Tongue (tissue), 3 donors: ENCODE measurements at places on chromosomes 5 and 9. TPM values are rescaled to one million over a fixed set of nuclear protein-coding genes. Genes with fewer than 3 reads are reported as not detected.

- no peak for DNase-seq
These were observed 59.3 kb downstream of the ASTN2 start for GRCh38 chr9:117355542-117355941.

DNA sequence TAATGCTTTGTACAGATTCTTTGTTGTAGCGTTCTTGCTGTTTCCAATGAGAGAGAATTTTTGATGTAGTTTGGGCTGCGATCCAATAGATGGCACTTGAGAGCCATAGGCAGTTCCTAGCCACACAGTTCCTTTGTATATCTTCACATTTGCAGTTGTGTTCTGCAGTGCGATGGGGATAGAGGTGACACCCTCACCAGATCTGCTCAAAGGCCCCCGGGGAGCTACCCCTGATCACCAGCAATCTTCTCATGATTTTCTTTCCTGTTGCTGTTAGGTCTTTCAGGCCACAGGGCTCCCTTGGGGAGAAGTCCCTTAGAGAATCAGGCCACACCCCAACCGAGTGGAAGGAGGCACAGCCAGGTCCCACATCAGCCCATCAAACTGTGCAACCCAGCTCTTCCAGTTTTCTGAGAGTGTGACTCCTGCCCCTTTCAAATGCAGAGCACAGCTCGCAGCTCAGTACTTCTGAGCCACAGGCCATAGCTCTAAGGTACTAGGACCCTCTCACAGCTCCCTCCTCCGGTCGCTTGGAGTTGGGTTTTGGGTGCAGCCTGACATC, 353.7 kb downstream of the SLCO4C1 start:
- DNase-seq = peak; percentile 55

DNA sequence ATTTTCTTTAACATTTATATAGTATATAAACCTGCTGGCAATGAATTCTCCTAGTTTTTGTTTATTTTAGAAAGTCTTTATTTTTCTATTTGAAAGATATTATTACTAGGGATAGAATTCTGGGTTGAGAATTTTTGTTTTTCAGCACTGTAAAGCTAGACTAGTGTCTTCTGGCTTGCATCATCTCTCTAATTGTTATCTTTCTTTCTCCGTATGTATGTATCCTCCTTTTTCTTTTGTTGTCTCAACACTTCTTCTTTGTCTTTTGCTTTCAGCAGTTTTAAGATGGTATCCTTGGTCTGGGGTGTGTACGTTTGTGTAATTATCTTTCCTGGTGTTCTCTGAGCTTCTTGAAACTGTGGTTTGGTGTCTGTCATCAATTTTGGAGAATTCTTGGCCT, 48.8 kb downstream of the FBXO4 start:
- no peak for DNase-seq

- no peak for DNase-seq
These were observed 88.9 kb downstream of the KCNT1 start for GRCh38 chr9:135790850-135791249.

- DNase-seq = no peak
These were observed 96.2 kb downstream of the C9orf50 start for GRCh38 chr9:129524582-129525270.

GRCh38 chr5:103397739-103398581, 139.4 kb downstream of the MACIR start:
- DNase-seq = no peak

HTR4 gene
- not detected for total RNA-seq

CA9 gene
- 0.82 TPM for total RNA-seq

- DNase-seq = no peak
These were observed 66.8 kb upstream of the CEP78 start for GRCh38 chr9:78169125-78169524.

DNA sequence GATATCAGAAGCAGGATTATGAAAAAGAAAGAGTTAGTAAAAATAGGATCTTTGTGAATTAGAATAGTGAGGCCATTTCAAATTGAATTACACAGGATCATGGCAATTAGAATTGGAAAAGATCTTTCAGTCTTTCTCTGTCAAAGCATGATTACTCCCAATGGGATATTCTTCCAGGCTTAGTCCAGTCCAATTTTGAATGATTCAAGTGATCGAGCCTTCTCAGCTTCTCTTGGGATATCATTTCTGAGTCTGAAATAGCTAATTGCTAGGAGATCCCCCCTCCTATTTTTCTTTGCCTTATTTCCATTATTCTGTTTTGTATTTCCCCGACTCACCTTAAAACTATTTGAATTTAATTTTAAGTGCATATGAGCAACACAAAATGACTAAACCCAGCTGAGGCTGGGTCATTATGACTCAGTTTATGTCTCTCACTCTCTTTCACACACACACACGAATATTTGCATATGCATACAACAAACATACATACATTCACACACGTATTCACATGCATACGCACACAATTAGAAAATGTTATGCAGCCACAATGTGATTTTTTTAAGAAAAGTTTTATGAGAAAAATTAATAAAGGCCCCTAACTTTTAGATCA, 34.8 kb upstream of the EFNA5 start:
- DNase-seq = no peak
